ENCODE measurements at places on chromosomes 6 and 20.
A peak's percentile ranks its signal among the peaks of the same experiment; 100 is the strongest.

DNA sequence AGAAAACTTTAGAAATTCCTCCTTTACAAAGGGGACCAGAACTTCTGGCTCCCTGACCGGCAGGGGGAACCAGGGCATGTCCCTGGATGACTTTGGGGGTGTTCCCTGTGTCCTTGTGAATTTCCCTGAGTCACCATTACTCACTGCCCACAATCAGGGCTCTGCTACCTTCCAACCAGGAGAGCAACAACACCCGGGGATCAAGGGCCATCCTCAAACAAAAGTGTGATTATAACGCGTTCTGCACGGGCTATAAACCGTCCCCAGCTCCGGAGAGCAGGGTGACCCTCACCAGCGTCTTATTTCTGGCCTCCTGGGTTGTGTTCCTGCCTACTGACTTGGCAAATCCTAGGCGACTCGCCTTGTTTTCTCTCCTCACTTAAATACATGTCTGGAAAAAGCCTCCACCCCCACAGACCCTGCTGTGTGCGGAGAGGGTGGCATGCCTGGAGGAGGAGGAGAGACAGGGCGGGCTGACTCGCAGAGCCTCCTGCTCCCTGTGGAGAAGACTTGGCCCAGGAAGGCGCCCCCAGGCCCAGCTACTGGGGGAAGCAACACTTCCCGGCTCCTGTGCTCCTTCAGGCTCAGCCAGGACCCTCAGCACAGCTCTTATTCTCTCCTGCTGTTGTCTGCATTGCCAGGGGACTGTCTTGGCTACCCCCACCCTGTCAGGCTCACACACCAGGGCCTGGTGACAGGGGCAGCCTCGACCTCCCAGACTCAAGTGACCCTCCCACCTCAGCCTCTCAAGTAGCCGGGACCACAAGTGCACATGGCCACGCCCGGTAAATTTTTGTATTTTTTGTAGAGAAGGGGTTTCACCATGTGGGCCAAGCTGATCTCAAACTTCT lies 54.1 kb downstream of the FGD2 start:
- DNase-seq = no peak

DNA sequence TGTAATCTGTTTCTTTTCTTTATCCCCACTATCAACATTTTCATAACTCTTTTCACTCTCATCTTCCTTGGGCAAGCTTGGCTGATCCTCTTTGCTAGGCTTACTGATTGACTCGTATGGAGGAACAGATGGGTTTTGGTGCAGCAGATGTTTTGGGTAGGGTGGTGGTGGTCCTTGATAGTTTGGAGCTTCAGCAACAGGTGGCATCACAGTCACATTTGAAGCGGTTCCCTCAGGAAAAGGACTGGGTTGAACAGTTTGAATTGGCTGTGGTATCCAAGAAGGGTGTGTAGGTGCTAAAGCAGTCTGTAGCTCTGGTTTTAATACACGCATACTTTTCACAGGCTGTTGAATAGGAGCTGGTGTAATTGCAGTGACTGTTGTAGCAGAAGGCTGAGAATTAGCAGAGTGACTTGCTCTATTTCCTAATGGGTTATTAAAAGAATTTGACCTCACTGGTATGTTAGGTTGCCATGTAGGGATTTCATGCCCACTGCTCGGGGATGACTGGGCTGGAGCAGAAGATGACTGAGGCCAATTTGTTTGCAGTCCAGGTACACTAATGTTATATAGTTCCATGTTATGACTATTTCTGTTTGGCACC lies 34.5 kb downstream of the LATS1 start:
- DNase-seq = no peak

DNA sequence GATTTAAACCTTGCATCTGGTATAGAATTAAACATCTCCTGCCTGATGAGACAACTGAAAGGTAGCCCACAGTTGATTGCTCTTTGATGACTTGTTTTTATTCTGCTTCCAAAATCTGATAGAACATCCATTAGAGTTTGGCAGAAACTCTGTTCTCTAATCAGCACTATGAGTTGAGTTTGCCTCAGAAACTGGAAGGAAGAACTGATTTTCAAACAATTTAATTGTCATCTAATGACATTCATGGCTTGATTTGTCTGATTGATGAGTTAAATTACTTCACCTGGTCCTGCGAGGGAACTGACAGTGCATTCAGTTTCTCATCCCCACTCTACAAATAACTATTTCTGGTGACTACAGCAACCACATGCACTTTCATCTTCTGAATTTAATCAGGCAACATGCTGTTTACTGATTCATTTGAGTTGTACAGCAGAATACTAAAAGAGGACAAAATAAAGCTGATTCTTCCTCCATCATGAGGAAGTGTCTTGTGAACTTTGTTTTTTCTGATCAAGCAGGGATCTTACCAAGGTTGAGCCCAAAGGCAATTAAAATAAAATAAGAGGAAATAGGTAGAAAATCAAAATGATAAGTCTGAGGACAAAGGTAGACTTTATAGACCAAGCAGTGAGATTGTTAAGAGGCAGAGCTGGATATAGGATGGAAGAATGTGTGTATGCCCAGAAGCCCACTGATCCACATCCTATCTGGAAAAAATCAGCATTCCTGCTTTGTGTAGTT lies 15.7 kb upstream of the MRAP2 start:
- DNase-seq = no peak

GRCh38 chr6:148924226-148925012 lies 177.6 kb downstream of the UST start:
- no peak for DNase-seq

- peak; percentile 62 for DNase-seq
Observed at GRCh38 chr6:46015119-46015968, at the start of gene CLIC5. CLIC5 (minus strand) TSS chr6:46015860; CDS start chr6:46015542, 318 bp downstream.

DNA sequence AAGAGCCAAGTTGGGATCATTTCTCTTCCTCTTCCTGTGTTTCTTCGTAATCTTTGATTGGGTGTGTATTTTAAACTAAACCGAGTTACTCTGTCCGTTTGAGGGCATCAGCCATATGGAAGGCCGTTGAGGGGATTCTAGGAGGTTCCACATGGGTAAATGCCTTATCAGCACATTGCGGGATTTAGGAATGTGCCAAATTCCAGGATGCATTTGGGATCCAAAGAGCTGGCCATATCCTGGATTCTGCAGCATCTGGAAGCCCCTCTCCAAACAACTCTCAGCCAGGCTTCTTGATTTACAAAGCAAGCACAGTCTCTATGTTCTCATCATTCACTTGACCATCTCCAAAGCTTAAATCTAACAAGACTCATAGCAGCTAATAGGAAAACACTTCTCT lies 67.6 kb upstream of the RIN2 start:
- no peak for DNase-seq

- no peak for DNase-seq
Observed at GRCh38 chr20:53698371-53698978, 104.8 kb upstream of the ZNF217 start.

DNA sequence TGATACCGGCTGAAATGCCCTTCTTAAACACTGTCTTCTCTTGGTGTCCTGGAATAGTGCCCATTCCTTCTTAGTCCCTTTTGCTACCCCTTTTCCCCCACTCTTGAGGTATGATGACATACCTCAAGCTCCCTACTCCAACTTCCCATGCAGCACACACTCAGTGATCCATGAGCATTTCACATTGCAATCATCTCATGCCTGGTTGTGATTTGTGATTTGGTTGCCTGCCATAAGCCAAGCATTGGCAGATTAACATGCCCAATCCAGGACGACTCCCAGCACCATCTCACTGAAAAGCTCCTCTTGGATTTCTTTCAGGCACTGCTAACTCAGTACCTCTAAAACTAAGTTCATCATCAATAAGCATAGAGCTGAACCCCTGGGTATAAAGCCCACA lies 14.7 kb upstream of the PTPRA start:
- DNase-seq = no peak

DNA sequence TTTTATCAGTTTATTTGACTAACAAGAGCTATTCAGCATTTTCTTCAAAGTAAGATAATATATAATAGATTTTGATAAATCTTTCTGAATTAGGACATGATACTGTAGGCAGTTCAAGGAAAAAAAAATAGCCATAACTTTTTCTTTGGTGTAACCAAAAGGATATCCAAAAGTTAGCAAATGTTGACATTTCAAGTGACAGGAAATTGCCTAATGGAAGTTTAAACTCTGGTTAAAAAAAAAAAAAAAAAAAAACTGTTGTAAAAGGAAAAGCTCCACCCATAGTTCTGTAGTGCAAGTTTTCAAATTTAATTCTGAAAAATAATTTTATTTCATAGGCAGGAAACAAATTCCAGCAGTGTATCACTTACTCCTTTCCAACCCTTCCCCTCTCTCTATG lies 18.8 kb downstream of the HEBP2 start:
- DNase-seq = no peak

- DNase-seq = no peak
Observed at GRCh38 chr20:10619427-10619826, 54.4 kb downstream of the JAG1 start.

DNA sequence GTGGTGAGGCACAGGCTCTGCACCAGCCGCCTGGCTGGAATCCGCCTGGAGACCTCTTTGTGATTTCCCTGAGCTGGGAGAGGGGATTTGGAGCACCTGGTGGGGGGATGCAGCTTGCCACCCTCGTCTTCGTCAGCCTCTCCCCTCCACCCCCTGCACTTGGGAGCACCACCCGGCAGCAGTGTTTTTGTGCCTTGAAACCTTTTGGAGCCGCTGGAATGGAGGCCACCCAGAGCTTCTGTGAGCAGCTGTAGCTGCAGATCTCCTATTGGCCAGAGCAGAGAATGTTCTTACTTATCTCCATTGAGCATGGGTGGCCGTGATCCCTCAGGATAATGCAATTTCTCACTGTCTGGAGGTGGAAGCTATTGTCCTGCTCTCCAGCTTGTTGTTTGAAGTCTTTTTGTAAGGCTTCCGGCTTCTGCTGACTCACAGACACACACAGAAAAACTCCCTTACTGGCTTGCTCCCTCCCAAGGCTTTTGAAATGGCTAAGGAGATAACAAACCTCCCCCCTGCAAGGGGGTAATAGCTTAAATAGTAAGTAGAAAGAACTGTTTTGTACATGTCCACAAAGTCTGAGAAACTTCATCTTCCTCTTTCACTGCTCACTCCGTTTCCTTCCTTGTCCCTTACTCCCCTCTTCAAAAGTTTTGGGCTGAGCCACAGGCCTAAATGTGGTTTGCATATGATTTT lies 271.2 kb downstream of the PRL start:
- DNase-seq = no peak

- DNase-seq = no peak
Observed at GRCh38 chr6:119273272-119274196, 76.0 kb downstream of the MAN1A1 start.

DNA sequence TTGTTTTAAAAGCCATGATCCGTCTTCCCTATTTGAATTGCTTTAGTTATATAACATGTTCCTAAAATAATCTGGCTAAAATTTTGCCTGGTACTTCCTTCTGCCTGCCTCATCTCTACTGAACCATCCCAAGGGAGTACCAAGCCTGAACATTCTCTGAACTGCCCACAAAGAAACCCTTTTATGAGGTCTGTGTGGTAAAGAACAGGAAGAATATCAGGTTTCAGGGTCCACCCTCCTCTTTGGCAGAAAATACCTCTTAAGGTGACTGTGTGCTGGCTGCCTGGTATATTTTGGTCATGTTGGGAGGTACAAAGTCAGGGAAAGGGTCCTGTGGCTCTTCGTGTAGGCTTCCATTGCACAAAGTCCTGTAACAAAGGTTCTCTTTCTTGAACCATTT lies 574.1 kb upstream of the CHD6 start:
- no peak for DNase-seq

DNA sequence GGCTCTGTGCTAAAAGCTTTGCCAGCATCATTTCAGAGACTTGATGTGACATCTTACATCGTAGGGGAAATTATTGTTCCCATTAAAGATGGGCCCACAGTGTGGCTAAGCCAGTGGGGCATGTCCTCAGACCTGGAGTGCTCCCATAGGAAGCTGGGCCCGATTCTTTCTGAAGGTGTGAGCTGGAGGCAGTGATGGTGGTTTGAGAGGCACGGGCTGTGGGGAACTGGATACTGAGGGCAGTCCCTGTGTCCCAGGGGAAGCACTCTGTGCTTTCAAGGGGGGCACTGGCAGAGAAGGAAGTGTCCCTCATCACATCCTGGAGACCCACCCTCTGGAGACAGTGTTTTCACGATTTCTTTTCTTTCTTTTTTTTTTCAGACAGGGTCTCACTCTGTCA lies 8.6 kb upstream of the FAM110A start:
- no peak for DNase-seq
